BJ (cell line): ENCODE measurements at places on chromosomes 16 and 17. TPM values are rescaled to one million over a fixed set of nuclear protein-coding genes. Genes with fewer than 3 reads are reported as not detected.

- DNase-seq = no peak
These were observed 25.2 kb downstream of the TK2 start for GRCh38 chr16:66524601-66525164.

DNA sequence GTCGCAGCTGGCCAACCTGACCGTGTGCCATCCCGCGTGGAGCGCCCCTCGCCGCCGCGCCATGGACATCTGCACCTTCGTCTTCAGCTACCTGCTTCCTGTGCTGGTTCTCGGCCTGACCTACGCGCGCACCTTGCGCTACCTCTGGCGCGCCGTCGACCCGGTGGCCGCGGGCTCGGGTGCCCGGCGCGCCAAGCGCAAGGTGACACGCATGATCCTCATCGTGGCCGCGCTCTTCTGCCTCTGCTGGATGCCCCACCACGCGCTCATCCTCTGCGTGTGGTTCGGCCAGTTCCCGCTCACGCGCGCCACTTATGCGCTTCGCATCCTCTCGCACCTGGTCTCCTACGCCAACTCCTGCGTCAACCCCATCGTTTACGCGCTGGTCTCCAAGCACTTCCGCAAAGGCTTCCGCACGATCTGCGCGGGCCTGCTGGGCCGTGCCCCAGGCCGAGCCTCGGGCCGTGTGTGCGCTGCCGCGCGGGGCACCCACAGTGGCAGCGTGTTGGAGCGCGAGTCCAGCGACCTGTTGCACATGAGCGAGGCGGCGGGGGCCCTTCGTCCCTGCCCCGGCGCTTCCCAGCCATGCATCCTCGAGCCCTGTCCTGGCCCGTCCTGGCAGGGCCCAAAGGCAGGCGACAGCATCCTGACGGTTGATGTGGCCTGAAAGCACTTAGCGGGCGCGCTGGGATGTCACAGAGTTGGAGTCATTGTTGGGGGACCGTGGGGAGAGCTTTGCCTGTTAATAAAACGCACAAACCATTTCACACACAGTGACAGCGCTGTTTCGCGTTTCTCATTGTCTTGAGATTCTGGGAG lies 2.0 kb upstream of the ZACN start:
- DNase-seq = no peak

GRCh38 chr16:27973678-27974077 lies 89.8 kb downstream of the GSG1L start:
- no peak for DNase-seq

GRCh38 chr16:68219725-68220351 lies 16.1 kb downstream of the ESRP2 start:
- DNase-seq = no peak

Gene VAT1L
- 4.7 and 6.5 TPM in 2 replicates for polyA plus RNA-seq

Gene DNAH2
- 0.09 and 0.10 TPM in 2 replicates for polyA plus RNA-seq

GRCh38 chr16:73997971-73998370 lies 298.6 kb upstream of the PSMD7 start:
- DNase-seq = no peak

GRCh38 chr17:16935241-16935663 lies 36.7 kb downstream of the TNFRSF13B start:
- DNase-seq = no peak

GRCh38 chr16:69741951-69742904 lies 12.5 kb downstream of the NOB1 start:
- DNase-seq = no peak
